ENCODE measurements at places on chromosomes 6 and 20.

- no peak for DNase-seq
Measured at GRCh38 chr6:35178012-35178411, 35.7 kb upstream of the SCUBE3 start.

- no peak for DNase-seq
Measured at GRCh38 chr6:107656401-107656800, 166.5 kb downstream of the SOBP start.

DNA sequence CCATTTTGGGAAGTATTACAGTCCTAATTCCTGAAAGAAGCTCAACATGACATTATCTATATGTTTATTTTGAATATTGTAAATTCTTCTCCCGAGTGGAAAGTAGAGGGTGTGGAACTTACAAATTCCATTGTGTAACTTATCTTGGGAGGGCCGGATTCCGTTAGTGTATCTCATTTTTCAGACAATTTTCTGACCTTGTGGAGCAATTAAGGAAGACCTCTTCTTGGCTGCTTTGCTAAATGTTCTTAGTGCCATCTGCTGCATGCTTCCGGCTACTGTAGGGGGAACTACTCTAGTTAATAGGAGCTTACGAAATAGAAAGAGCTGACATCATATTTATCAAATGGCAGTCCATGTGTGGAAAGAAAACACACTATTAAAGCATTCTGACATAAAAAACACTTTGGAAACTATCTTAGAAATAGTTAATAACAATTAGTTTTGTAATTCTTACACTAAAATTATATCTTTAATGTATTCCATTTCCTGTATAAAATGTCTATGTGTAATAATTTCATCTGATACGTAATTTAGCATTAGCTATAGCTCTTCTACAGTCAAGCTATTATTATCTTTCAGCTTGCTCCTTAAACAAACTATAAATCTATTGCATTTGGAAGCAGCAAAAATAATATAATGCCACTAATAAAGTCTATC is 41.5 kb upstream of the KCNQ5 start:
- DNase-seq, result peak; percentile 77

- DNase-seq, result no peak
Measured at GRCh38 chr6:15483060-15483459, 179.8 kb downstream of the DTNBP1 start.

- no peak for DNase-seq
Measured at GRCh38 chr6:170188571-170189001, 102.3 kb downstream of the DLL1 start.

- no peak for DNase-seq
Measured at GRCh38 chr20:63636752-63637628, 10.1 kb upstream of the GMEB2 start.

DNA sequence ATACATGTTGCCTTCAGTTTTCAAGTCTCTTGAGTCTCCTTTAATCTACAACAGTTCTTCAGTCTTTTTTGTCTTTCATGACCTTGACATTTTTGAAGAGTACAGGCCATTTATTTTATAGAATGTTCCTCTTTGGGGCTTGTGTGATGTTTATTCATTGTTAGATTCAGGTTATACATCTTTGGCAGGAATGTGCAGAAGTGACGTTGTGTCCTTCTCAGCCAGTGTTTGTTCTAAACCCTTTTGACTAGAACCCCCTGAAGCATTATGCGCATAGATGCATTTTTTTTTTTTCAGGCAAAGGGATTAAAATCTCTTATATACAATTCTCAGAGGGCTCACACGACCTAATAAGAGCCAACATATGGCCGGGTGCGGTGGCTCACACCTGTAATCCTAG is 11.2 kb upstream of the NCOA5 start:
- no peak for DNase-seq

DNA sequence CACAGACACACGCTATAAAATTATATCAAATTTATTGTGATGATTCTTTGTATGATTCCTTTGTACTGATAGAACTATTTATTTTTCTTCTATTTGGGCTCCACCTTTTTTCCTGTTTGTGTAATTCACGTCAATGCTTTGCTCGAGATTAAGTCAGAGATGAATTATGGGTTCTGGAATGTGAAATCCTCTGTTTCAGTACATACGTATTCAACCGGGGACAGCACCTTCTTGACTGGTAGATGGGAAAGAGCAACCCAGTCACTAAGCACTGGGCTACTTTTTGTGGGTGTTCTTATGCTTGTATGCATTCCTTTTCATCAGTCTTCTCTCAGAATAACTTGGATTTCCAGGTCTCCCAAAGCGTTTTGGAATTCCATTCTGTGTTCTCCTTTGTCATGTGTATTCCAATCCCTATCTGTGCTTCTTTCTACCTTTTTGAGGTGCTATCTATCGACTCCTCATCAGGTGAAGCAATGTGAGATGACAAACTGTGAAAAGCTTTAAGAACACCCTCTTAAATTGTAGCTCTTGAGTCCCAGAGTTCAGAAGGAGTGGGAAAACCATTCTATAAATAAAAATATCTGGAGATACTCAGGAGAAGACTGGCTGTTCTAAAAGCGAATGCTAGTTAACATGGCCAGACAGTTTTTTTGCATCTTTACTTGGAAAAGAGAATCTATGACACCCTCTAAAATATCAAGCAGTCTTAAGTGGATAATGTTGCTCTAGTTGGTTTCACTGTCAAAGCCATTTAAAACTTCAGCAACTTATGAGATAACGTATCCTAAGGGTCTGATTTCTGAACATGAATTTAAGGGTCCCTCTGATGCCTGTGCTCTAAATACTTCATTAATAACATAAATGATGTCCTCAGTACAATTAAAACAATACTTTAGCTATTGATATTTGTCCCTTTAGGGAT is 197.7 kb upstream of the PREP start:
- DNase-seq, result no peak

GRCh38 chr6:144586986-144587385 is 301.9 kb downstream of the UTRN start:
- DNase-seq, result no peak

GRCh38 chr6:136889271-136890193 is 32.6 kb upstream of the SLC35D3 start:
- DNase-seq, result no peak

DNA sequence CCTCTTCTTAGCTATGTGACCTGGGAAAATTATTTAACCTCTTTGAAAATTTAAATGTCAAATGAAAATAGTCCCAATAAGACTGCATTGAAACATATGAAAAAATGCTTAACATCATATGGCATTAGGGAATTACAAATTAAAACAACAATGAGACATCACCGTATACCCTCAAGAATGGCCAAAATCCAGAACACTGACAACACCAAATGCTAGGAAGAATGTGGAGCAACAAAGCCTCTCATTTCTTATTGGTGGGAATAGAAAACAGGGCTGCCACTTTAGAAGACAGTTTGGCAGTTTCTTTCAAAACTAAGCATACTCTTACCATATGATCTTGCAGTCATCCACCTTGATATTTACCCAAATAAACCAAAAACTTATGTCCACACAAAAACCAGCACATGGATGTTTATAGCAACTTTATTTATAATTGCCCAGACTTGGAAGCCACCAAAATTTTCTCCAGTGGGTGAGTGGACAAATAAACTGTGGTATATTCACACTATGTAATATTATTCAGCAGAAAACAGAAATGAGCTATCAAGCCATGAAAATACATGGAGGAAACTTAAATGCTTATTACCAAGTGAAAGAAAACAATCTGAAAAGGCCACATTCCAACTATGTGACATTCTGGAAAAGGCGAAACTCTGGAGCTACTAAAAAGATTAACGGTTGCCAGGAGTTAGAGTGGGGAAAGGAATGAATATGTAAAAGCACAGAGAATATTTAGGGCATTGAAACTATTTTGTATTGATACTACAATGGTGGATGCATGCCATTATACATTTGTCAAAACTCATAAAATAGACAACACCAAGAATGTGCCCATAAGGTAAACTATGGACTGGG is 459.9 kb downstream of the GRIK2 start:
- DNase-seq, result no peak

DNA sequence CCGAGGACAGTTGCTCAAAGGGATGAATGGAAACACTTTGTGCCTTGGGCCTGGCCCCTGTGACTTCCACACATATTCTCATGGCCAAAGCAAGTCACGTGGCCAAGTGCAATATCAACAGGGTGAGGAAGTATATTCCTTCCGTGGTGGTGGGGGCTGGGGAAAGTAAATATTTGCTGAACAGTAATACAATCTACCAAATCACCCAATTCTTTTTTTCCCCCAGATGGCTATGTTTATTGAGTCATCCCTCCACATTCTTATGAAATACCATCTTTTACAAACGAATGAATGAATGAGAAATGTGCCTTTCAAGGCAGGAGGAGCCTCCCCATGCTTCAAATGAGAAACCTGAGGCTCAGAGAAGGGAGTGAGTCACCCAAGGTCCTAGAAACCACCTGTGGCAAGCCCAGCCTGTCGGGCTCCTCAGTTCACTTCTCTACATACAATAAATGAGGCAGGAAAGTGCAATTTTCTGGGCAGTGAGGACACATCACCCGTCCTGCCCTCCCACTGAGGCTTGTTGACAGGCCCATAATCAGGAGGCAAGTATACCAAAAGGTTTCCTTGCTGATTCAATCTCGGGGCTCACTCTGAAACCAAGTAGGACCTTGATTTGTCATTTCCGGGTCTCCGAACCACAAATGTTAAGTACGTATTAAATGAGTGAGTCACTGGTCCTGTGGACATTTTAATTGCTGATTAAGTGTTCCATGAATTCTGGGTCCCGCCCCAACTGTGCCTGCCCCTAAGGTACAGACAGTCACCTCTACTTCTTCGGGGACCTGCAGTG is 25.3 kb upstream of the TOP1 start:
- peak; percentile 76 for DNase-seq

- no peak for DNase-seq
Measured at GRCh38 chr6:10269814-10270472, 144.9 kb downstream of the TFAP2A start.

GRCh38 chr20:45432294-45432693 is 16.4 kb downstream of the PIGT start:
- no peak for DNase-seq

DNA sequence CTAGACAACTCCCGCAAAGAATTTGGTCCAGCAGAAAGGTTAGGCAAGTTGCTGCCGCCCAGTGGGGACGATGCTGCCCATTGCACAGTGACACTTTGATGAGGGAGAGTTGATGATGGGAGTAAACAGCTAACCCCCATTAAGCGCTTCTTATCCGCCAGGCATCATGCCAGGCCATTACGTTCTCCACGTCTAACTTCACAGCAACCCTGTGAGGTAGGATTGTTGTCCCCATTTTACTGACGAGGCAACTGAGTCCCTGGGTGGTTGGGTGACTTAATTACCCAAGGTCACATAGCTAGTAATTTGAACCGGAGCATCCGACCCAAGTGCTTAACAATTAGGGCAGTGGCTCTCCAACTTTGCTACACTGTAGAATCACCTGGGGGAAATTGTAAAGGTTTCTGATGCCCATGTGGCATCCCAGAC is 738 bp downstream of the RALGAPB start:
- DNase-seq, result no peak

DNA sequence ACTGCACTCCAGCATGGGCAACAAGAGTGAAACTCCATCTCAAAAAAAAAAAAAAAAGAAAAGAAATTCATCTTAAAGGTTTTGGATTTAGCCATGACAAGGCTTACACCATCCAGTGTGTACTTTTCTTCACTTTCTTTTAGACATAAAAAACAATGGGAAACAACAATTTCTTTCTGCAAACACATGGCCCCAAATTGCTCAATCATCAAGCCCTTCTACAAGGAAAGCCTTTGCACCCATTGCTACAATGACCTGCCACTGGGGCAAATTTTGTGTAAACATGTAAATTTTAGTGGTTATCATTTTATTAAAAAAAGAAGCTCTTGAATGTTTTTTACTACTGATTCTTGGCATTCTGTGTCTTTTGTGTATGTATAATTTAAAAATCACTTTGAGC is 131.8 kb upstream of the QKI start:
- no peak for DNase-seq

DNA sequence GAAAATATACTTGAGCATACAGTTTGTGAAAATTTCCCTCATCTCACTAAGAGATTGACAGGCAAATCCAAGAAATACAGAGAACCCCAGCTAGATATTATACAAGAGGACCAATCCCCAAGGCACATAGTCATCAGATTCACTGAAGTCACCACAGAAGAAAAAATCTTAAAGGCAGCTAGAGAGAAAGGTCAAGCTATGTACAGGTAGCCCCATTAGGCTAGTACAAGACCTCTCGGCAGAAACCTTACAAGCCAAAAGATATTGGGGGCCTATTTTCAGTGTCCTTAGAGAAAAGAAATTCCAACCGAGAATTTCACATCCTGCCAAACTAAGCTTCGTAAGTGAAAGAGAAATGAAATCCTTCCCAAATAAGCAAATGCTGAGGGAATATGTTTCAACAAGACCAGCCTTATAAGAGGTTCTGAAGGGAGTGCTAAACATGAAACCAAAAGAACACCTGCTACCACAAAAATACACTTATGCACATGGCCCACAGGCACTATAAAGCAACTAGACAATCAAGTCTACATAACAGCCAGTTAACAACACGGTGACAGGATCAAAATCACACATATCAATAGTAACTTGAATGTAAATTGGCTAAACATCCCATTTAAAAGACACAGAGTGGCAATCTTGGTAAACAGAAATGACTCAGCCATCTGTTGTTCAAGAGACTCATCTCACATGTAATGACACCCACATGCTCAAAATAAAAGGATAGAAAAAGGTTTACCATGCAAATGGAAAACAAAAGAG is 96.3 kb downstream of the FHL5 start:
- no peak for DNase-seq

- no peak for DNase-seq
Measured at GRCh38 chr6:7979831-7980230, 69.2 kb upstream of the TXNDC5 start.

- no peak for DNase-seq
Measured at GRCh38 chr6:41200901-41201763, at the start of gene TREML2. TSS of gene TREML2 (minus strand) at chr6:41201149. CDS start at chr6:41201008, 141 bp downstream.

DNA sequence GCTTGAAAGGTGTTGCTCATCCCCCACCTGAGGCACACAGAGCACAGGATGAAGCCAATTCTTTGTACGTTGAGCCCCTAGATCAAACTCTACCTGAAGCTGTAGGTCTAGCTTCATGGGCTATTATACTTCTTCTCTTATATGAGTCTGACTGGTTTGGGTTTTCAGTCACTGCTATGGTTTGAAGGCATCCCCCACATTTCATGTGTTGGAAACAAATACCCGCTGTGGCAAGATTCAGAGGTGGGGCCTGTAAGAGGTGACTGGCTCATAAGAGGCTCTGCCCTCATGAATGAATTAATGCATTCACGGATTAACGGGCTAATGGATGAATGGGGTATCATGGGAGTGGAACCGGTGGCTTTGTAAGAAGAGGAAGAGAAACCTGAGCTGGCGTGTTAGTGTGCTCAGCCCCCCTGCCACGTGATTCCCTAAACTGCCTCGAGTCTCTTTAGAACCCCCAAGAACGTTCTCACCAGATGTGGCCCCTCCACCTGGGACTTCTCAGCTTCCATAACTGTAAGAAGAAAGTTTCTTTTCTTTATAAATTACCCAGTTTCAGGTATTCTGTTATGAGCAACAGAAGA is 39.2 kb downstream of the PREX1 start:
- no peak for DNase-seq
